Brain pericyte (primary cell): ENCODE measurements at places on chromosomes 7 and 10.
A peak's percentile ranks its signal among the peaks of the same experiment; 100 is the strongest.

- no peak for DNase-seq
Measured at GRCh38 chr7:84339306-84339705, 144.7 kb upstream of the SEMA3A start.

GRCh38 chr7:84232646-84233045, 38.1 kb upstream of the SEMA3A start:
- peak; percentile 5 for DNase-seq

GRCh38 chr7:120276720-120277119, 3.7 kb downstream of the KCND2 start:
- DNase-seq = no peak

DNA sequence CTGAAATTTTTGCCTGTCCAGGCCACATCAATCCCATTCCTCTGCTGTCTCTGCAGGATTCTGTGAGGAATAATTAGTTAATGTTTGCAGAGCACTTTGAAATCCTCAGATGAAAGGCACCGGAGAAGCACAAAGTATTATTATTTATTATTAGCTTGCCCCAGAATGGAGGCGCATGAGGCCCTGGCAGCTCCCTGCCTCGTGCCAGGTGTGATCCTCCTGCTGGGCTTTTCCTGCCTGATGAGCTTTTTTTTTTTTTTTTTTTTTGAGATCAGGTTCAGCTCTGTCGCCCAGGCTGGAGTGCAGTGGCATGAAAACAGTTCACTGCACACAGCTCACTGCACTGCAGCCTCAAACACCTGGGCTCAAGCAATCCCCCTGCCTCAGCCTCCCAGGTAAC, 65.2 kb downstream of the TCF7L2 start:
- no peak for DNase-seq

- no peak for DNase-seq
Measured at GRCh38 chr7:68031180-68031943, 1034.7 kb downstream of the TYW1 start.

GRCh38 chr10:77518241-77518909, 119.2 kb downstream of the KCNMA1 start:
- no peak for DNase-seq

- DNase-seq = peak; percentile 2
Measured at GRCh38 chr7:83976302-83976701, 218.3 kb downstream of the SEMA3A start.

DNA sequence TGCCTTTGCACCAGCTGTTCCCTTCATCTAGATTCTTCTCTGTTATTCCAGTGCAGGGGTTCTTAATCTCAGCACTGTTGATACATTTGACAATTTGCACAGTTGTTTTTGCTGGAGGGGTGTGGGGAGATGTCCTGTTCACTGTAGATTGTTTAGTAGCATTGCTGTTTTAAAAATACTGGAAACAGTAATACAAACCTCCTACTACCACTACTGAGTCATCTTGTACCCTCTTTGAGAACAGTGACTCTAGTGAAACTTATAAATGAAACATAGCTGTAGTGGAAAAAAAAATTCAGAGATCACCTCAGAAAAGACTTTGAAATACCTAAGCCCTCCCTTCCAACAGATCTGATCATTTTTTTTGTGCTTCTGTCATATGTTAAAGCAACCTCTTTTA, 154.8 kb upstream of the TMEM196 start:
- no peak for DNase-seq

DNA sequence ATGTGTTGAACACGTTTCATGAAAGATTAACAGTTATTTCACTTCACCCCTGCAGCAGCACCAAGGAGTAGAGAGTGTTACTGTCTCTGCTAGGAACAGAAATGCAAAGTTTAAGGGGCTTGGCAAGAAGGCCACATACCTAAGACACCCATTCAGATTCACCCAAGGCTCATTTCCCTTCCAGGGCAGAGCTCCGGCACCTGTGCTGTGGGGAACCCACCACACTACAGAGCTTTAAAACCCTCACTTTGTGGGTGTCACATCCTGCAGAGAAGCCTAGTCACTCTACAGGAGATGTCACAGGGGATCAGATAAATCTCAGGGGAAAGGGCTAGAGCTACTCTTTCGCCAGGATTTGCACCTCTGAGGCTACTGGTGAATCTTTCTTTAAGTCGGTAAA, 176.1 kb upstream of the KLF6 start:
- DNase-seq = no peak

DNA sequence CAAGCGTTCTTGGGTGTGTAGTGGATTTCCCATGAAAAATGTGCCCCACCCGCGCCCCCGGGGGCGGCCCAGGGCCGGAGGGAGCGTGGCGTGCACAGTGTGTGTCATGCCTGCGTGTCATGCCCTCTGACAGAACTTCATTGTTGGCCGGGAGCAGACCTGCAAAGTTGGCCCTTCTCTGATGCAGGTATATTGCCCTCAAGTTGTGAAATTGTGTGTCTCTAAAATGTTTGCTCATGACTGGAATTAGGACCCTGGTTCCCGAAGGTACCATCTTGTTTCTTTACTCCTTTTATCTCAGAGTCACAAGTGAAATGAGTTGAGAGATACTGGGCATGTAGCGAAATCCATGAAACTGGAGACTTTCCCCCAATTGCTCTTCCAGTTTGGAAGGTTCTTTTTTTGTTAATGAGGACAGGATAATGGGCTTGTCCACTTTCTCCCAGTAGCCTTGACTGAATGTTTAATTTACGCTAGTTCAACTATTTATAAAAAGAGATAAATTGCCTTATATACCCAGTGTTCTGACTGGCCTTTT, 26.2 kb downstream of the ADK start:
- no peak for DNase-seq

GRCh38 chr7:139702811-139703486, 74.8 kb downstream of the HIPK2 start:
- DNase-seq = no peak

- no peak for DNase-seq
Measured at GRCh38 chr7:143892527-143893300, 9.3 kb downstream of the TCAF1 start.

DNA sequence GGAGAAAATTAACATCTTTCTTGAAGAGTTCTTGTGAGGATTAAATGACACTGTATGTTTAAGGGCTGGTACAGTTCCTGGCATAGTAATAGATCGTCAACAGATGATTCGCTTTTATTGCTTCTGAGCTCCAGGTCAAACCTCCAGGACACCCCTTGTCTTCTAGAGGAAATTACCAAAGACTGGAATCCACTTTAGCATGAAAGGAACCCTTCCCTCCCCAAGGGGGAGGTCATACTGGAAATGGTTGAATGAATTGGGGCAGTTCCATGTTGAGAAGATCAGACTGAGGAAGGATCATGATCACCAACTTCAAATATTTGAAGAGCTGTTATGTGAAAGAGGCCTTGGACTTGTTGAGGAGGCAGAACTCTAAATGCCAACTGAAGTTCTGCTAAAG, 8.9 kb downstream of the NFE2L3 start:
- no peak for DNase-seq

- DNase-seq = no peak
Measured at GRCh38 chr10:1567742-1568495, 169.4 kb downstream of the ADARB2 start.

- no peak for DNase-seq
Measured at GRCh38 chr7:127845522-127846214, 185.6 kb downstream of the LRRC4 start.

- no peak for DNase-seq
Measured at GRCh38 chr7:145088111-145088745, 252.4 kb upstream of the TPK1 start.

DNA sequence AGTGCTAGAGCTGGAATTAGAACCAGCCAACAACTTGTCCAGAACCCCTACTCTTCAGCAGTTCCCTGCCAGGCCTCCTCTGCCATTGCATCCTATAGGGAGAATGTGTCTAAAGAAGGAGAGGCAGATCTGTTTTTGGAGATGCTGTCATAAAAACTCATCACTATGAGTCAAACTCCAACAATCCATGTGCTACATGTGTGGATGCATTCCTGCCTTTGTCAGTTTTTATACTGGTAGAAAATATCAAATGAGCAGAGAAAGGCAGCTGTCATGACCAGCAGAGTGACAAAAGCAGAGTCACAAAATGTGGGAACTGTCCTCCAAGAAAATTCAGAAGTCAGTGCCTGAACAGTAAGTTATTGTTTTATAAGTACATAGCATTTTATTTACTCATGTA, 93.0 kb downstream of the ABLIM1 start:
- DNase-seq = no peak

DNA sequence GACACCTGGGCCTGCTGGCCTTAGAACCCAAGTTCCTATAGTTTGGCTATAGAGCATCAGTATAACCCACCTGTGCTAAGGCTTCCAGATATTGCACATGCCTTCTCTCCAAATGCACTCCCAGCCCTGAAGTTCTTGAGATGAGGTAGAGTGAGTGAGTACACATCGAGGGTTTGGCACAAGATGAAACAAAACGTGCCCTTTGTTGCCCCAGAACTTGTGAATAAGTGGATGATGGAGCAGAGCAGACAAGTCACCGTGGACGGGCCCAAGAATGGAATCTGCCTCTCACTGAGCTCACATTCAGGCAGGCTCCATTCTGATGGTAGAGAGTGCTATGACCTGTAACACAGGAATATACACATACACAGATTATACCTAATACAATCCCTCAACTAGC, 73.0 kb upstream of the STK17A start:
- DNase-seq = no peak

DNA sequence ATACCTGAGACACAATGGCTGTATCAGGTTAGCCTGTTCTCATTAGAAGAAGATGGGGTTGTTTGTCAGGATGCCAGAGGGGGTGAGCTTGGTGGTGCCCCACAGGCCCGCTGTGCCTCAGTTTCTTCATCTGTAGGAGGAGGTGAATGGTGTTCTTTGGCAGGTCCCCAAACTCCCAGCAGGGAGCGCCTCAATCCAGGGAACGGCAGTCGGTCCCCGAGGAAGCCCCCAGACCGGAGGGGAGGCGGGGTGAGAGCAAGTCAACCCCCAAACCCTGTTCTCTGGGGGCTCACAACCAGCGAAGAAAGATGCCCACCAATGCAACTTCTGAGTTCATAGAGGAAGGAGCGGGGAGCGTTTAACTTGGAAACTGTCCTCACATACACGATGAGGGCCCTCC, 16.0 kb downstream of the C10orf105 start:
- no peak for DNase-seq

DNA sequence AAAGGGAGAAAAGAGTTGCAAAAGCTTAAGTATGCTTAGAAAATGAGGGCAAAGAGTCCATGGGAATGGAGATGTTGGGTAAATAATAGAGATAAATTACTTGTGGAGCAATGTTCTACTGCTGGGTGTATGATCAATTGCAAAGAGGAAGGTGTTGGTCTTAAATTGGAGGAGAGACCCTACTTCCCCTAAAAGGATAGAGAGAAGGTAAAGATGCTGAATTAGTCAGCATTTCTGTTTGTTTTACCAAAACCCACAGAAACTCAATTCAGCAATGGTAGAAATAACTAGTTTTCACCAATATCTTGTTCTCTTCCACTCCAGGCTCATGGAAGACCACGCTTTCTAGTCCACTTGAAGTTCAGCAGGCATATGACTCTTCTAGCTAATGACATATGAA, 32.1 kb downstream of the ASB4 start:
- DNase-seq = no peak

DNA sequence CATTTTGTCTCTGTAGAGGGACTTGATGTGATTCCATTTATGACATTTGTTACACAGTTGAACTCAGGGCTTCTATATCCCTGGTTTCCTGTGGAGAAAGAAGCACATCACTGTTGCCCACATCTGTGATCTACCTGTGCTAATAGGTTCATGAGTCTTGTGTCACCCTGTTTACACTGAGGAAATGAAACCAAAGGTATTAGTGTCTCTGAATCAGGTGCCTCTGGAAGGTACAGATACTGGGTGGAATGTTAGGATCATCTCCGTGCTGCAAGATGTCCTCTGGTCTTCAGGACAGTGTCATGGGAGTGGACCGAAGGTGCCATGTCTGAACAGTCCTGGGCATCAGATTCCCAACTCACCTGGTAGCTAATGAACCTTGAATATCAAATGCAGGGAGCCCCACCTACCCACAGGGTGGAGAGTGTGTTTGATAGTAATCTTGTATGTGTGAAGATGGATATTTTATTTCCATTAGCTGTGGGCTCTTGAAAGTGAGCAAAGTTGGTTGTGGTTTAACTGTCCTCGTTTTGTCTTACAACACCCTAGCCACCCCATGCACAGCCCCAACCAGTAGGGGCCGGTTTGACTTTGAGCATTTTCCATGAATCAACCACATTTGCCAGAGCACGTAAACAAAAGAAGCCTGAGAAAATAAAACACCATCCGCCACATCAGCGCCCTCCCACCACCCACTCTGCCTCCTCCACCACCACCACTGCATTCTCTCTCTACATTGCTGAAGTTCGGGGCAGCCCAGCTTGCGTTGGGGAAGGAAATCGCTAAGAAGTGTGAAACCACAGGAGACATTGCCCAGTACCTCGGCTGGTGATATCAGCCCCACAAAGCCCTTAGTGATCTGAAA, 40.7 kb downstream of the TARP start:
- DNase-seq = no peak

GRCh38 chr7:144987686-144988085, 151.8 kb upstream of the TPK1 start:
- DNase-seq = no peak

DNA sequence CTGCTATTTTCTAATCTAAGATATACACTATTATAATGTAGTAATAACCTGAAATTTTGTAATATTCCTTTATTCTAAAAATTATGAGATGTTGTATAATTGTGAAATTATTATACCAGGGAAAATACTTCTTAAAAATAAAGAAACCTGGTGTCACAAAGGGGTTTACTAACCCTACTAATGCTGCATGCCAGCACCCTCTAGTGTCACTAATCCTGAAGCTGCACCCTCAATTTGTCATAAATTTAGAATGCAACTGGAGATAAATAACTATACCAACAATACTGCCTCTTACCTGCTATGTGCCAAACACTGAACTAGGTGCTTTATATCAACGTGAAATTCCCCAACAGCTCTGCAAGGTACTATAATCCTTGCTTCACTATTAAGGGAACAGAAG, 30.8 kb downstream of the TM9SF3 start:
- DNase-seq = no peak

- DNase-seq = no peak
Measured at GRCh38 chr10:17179002-17179401, 22.5 kb downstream of the TRDMT1 start.

DNA sequence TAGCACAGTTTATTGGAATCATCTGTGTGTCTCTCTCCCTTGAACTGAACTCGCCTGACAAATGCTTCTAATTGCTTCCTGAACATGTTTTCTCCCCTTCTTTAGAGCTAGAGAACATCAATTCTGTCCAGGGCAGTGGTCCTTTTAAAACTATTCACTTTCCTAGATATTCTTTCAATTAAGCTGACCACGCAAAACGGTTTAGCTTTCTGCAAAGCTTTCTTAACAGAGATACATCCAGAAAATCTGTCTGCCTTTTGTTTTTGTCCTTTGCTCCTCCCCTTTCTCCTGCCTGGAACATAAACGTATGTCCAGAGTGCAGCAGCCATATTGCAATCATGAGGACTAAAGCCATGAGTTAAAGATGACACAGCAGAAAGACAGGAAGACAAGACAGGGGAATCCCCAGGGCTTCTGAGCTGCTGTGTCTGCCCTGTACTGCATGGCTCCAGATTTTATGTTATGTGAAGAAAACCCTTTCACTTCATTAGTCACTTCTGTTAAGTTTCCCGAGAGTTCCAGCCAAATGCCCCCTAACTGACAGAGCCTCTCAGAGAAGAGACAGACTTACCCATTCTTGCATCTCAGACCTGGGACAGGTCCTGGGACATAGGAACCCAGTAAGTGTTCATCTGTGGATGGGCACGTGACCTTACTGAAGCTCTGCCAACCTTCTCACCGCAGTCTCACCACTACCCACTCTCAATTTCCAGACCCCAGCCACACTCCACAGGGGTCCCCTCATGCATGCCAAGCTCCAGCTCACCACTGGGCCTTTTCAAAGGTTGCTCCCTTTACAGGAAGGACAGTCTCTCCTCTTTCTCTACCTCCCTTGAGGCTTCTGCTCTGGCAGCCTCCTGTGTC, 35.0 kb upstream of the CPXM2 start:
- DNase-seq = no peak
